Left renal cortex interstitium (tissue), 4 donors: ENCODE measurements at places on chromosomes 4 and X. TPM values are rescaled to one million over a fixed set of nuclear protein-coding genes. Genes with fewer than 3 reads are reported as not detected.

DNA sequence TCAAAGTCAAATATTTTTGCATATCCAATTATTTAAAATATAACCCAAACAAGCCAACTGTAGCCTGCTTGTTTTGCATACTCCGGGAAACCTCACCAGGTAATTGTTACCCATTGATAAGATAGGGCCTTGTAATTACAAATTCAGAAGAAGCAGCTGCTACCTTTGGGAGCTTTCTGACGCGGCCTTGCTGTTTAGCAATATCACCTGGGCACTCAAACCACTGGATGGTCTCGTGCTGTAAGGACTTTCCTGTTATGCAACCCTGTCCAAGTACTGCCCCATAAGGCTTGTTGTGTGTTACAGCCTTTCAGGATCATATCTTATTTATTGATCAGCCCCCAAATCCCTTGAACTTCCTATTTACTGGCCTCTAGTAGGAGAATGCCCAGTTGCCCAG lies 52.1 kb downstream of the HS3ST1 start:
- DNase-seq = no peak

DNA sequence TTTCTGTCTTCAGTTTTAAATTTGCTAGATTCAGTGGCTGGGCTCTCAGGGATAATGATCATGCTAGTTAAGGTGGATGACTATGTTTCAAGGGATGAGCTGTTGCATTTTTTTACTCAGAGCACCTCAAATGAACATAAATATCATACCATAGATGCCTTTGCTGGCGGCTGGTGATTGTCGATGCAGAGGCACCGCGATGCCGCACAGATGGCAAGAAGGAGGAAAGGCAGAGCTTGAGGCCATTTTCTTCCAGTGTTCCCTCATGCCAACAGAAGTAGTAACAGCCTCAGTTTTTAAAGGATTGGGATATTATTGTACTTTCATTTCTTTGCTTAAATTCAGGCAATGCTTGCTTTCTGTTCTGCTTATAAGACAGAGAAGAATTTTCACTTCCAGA lies 654.7 kb upstream of the IGFBP7 start:
- DNase-seq = no peak

GRCh38 chr4:1775731-1776500 lies 17.2 kb upstream of the FGFR3 start:
- DNase-seq = no peak

DNA sequence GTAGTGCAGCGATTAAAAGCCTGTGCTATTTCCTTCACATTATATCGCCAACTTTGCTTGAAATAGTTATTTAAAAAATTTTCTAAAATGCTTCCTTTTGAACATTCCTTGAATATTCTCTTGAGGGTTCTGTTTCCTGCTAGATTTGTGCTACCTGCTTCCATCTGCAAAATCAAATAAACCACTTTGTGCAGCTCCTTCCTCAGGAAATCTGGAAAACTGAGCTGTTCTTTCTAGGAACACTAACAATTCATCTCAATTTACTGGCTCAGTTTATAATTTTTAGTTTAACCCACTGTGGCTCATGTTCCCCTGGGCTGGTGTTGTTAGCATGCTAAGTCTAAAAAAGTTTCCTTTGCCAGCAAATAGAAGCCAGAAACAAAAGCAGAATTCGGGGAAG lies 88.1 kb upstream of the LCORL start:
- DNase-seq = no peak

DNA sequence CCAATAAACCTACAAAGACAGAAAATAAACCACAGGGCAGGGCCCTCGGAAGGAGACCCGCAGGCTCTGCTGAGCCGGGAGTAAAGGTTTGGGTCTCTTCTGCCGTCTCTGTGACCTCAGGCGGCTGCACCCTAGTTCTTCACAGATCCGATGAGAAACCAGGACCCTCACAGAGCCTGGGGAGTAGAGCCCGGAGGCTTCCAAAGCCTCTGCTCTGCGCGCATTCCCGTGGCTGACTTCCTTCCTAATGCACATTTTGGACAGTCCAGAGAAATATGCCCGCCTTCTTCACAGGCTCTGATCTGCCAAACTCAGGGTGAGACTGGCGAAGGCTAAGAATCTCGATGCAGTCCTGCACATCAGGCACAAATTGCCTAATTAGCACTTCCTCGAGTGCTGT lies 245.5 kb downstream of the EVC2 start:
- DNase-seq = no peak

- no peak for DNase-seq
These were observed 209.7 kb downstream of the NWD2 start for GRCh38 chr4:37453999-37454800.

The INPP4B gene
- 7.6 TPM for polyA plus RNA-seq

The SULT1B1 gene
- polyA plus RNA-seq = 0.72 TPM

The ELF4 gene
- 12.1 TPM for polyA plus RNA-seq
